Placental pericyte (primary cell): ENCODE measurements at places on chromosomes 16 and 17. TPM values are rescaled to one million over a fixed set of nuclear protein-coding genes. Genes with fewer than 3 reads are reported as not detected.

The SOST gene
- total RNA-seq: not detected in 2 replicates

The CEP295NL gene
- total RNA-seq: 2.0 and 3.0 TPM in 2 replicates

The SALL1 gene
- 0.22 and 4.9 TPM in 2 replicates for total RNA-seq

The KRTAP3-2 gene
- total RNA-seq: not detected in 2 replicates

The NAA38 gene
- 37.7 and 40.0 TPM in 2 replicates for total RNA-seq

The KRTAP9-4 gene
- total RNA-seq: not detected in 2 replicates

The MYH11 gene
- total RNA-seq: under 0.01 TPM in 2 replicates

The SMTNL2 gene
- not detected in 2 replicates for total RNA-seq

The FOXN1 gene
- total RNA-seq: not detected in 2 replicates

The ALOX12 gene
- total RNA-seq: not detected in 2 replicates

The LDHD gene
- 0.29 and 1.5 TPM in 2 replicates for total RNA-seq

The TLCD1 gene
- total RNA-seq: 4.2 TPM in 2 replicates

The MYL11 gene
- not detected in 2 replicates for total RNA-seq

The TEKT5 gene
- total RNA-seq: under 0.01 TPM in 1 of 2 replicates, not detected in the other

The SPG7 gene
- 58.9 and 134 TPM in 2 replicates for total RNA-seq

The STAT5A gene
- total RNA-seq: 4.6 and 7.7 TPM in 2 replicates

The CD68 gene
- 16.9 and 20.6 TPM in 2 replicates for total RNA-seq

The IRX5 gene
- total RNA-seq: 0.22 and 0.29 TPM in 2 replicates

The KRT33A gene
- total RNA-seq: not detected in 2 replicates

The BTBD17 gene
- not detected in 2 replicates for total RNA-seq

The CACNG1 gene
- not detected in 2 replicates for total RNA-seq

The VAT1L gene
- total RNA-seq: 41.6 and 42.5 TPM in 2 replicates

The AKAP1 gene
- total RNA-seq: 10.3 and 14.3 TPM in 2 replicates

The ADAP2 gene
- 3.1 and 3.3 TPM in 2 replicates for total RNA-seq

The GPR179 gene
- total RNA-seq: under 0.01 TPM in 1 of 2 replicates, not detected in the other

The PROCA1 gene
- 0.44 and 0.86 TPM in 2 replicates for total RNA-seq

The DHX38 gene
- total RNA-seq: 60.6 and 75.1 TPM in 2 replicates

The LGALS3BP gene
- 285 and 680 TPM in 2 replicates for total RNA-seq

The PABPN1L gene
- not detected in 2 replicates for total RNA-seq

The TBX6 gene
- total RNA-seq: 0.14 TPM in 1 of 2 replicates, not detected in the other

The SRCAP gene
- total RNA-seq: 16.2 and 30.4 TPM in 2 replicates

The PARN gene
- 33.5 and 50.3 TPM in 2 replicates for total RNA-seq

The SLFN12 gene
- 6.3 and 20.3 TPM in 2 replicates for total RNA-seq

The CDC27 gene
- 70.7 and 145 TPM in 2 replicates for total RNA-seq

The GPR139 gene
- total RNA-seq: not detected in 2 replicates

The PLCD3 gene
- 47.0 and 114 TPM in 2 replicates for total RNA-seq

The ABCC6 gene
- total RNA-seq: 0.29 and 0.44 TPM in 2 replicates

The VAT1 gene
- 314 and 543 TPM in 2 replicates for total RNA-seq

The CBX2 gene
- total RNA-seq: 1.5 and 3.4 TPM in 2 replicates

The HOXB1 gene
- not detected in 2 replicates for total RNA-seq

The MAF gene
- total RNA-seq: 1.7 and 13.6 TPM in 2 replicates

The ZG16 gene
- total RNA-seq: not detected in 2 replicates

The RNF222 gene
- not detected in 2 replicates for total RNA-seq

The KRT25 gene
- not detected in 2 replicates for total RNA-seq
